ENCODE measurements at places on chromosomes 16 and 17.

GRCh38 chr16:85707528-85708095 lies 18.9 kb upstream of the GINS2 start:
- no peak for ATAC-seq

DNA sequence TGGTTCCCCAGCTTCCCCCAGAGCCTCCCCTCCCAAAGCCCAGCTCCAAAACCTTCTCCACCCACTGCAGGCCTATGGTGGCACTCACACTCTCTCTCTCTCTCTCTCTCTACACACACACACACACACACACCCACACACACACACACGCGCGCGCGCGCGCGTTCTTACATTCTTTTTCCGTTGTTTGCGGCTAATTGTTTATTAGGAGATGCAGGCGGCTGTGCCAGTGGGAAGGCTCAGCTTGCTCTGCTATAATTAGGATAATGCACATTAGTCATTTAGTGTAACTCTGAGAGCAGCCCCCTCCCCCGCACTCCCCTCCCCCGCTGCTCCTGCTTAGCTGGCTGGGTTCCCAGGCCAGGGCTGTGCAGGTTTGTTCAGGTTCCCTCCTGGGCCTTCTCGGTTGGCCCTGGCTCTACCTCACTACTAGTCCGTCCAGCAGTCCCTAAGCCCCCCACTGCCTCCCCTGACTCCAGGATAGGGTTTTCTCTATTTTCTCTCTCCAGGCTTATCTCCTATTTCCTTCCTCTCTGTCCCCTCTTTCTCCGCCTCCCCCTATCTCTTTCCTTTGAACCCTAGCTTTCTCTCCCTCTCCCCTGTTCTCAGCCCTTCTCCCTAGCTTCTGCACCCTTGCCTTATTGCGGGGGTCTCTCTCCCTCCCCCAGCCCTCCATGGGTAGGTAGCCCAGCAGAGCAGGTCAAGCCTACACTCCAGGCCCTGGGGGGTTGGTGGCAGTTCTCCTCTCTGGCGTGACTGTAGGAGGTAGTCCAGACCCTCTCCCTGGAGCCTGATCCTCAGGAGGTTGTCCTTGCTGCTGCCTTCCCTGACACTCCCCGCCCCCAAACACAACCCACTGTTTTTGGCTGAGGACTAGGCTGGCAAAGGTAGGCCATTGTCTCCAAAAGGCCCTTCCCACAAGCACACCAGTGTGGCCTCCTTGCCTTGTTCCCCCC lies 34.0 kb downstream of the TMEM132E start:
- peak; percentile 33 for ATAC-seq

DNA sequence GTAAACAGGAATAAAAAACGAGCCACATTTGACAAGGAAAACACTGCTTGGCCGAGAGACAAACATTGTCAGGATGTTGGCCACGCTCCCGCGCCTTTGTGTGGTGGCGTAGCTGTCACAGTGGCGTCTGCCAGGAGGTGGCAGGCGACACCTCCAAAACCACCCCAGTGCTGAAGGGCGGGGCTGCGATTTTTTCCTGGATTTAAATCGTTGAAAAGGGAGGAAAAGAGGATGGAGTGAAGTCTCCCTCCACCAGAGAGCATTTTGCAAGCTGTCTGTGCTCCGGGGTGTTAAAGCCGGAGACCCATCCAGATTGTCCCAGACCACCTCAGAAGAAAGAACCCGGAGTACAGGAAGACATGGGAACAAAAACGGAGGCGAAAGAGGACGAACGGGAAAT lies 12.7 kb downstream of the MRM3 start:
- ATAC-seq, result peak; percentile 24

DNA sequence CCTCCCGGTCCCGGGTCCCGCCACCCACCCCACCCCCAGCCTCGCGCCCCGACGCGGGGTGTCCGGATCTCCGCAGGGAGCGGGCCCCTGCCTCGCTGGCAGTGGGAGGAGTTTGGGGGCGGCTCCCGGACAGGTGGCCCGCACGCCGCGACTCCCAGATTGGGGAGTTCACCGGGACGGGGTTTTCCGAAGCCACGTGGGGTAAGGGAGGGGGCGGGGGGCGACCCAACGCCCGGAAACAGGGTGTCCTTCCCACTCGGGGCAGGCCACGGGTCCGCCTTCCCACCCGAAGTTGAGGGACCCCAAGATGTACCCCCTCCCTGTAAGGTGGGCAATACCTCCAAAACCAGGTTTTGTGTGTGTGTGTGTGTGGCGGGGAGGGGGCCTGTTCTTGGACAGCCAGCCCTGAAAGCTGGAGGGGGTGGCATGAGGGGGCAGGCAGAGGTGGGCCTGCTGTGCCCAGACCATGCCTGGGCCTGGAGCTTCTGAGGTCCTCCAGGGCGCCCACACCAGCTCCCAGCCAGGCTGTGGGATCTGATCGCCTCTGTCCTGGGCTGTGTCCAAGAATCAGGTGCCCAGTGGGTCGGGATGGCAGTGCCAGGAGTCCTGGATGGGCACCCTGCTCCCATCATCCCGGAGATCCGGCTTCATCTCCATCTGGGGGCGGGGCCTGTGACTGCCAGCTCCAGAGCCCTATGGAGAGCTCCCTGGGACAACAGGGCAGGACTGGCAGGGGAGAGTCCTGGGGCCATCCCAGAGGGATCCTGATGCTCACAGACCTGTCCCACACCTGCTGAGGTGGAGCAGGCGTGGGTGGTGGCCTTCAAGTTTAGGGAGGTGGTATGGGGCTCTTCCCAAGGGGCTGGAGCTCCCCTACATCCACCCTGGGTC lies 767 bp downstream of the SYNGR2 start:
- ATAC-seq, result peak; percentile 27

DNA sequence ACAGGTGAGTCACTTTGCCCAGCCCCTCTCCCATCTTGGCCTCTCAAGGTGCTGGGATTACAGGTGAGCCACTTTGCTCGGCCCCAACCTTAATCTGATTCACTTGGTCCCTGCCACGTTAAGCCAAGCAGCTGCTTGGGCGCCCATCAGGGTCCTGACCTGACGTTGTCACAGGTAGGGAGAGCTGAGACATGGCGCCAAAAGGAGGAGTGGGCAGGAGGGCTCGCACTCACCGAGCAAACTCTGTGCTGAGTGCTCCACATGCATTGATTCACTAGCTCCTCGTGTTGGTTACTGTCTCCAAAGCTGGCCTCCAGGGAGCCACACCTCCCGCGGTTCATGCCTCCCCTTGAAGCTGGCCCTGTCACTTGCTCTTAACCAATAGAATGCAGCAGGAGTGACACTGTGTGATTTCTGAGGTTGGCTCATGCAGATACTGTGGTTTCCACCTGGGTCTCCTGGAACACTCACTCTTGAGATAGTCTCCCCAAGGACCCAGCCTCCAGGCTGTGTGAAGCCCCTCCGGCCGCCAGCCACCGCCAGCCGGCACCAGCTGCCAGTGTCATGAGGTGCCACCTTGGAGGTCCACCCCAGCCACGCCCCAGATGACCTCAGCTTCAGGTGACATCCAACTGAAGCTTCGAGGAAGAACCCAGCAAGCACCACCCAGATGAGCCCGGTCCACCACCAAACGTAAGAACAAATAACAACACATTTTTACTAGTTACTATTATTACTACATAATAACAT lies 223.0 kb downstream of the GSG1L start:
- no peak for ATAC-seq

- peak; percentile 34 for ATAC-seq
Observed at GRCh38 chr16:1938316-1938715, 4.7 kb downstream of the MSRB1 start.

DNA sequence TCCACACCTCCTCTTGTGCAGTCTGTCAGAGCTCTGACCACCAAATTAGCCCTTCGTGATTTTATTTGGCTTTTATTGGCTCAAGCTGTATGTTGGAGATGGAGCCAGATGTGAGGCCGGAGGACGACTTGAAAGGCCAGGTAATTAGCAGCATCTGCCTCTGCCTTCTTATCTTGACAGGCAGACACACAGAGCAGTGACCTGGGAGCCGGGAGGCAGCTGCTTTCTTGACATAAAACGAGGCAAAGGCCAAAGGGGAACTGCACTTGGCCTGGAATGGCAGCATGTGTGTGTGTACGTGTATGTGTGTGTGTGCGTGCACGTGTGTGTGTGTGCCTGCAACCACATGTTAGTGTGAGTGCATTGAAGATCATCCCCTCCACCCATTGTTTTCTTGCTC lies 56.9 kb upstream of the BRD7 start:
- no peak for ATAC-seq

DNA sequence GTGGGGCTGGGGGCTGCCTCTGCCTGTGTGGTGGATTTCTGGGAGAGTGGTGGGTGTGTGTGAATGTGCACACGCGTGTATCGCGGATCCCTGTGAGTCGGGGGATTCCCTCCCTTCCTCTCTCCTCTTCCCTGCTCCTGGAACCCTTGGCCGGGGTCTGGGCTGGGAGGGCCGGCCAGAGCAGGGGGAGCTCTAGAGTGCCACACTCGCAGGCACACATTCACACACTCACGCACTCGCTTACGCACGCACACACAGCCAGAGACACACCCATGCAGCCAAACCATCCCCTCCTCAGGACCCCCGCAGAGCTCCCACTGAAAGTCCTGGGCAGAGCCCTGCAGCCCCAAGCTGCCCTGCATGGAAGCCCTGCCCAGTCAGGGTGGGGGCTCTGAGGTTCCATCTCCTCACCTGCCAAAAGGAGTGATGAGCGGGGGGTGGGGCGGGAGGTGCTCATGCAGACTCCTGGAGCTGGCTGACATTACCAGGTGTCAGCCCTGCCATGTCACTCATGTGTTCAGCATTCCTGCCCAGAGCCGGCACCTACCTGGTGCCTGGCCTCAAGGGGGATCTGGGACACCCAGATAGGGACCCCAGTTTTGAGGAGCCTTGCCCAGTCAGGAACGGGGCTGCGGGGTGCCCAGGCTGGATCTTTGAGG lies 1.9 kb downstream of the NECAB2 start:
- ATAC-seq, result no peak

DNA sequence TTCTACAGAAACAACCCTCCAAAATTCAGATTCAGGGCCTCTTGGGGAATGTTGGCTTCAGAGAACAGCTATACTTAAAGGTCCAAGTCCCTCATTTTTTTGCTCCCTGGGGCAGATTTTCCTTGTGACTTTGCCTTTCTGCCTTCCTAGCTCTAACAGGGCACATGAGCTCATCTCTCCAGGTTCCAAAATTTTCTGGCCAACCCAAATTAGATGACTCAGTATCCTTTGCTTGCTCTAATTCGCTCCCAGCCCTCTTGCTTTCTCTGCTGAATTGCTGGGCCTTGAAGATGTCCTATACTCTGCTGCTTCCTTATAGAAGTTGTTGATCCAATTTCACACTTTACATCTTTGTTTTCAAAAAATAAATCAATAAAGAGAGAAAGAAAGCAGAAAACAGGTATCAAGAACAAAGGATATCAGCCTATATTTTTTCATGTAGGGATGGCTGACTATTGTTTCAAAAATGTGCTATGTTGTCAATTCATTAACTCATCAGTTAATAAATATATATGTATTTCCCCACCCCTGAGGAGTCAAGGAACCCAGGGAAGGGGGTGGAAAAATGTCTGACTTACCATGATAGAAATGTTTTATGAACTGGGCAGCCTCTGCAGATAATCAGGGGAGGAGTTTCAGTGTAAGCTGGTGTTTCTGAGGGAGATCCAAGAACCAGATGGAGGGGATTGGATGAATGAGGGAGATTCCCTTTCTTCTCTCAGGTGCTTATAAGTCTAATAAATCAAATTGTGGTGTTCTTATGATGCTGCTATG lies 1.0 kb upstream of the KRTAP4-2 start:
- ATAC-seq, result no peak

DNA sequence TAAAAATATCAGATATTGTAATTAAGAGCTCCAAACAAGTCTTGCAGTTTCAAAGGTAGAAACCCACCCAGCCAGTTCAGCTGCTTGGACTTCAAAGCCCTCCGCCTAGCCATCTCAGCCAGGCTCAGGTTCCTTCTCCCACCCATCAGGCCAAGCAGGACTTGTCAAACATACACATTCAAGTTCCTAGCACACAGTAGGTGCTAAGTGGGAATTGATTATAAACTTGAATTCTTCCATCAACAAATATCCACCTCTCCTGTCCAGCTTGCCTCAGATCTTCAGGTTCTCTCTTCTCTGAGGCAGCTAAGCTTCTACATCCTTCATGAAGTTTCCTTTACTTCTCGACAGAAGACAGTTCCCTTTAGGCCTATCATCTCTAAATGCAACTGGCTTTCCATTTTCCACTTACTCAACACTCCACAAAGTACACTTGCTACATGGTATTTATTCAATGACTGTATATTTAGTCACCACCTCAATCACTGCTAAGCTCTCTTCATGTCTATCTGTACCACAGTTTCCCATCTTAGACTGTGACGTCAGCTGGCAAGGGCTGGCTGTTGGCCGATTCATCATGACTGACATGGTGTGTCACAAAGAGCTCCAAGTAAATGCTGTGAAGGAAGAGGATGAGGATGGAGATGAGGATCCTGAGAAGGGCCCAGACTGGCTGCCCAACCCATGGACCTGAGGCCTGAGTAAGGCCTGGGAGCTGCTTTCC lies 13.3 kb upstream of the COG7 start:
- peak; percentile 94 for ATAC-seq

GRCh38 chr17:57899391-57899790 lies 49.5 kb upstream of the MRPS23 start:
- peak; percentile 62 for ATAC-seq

DNA sequence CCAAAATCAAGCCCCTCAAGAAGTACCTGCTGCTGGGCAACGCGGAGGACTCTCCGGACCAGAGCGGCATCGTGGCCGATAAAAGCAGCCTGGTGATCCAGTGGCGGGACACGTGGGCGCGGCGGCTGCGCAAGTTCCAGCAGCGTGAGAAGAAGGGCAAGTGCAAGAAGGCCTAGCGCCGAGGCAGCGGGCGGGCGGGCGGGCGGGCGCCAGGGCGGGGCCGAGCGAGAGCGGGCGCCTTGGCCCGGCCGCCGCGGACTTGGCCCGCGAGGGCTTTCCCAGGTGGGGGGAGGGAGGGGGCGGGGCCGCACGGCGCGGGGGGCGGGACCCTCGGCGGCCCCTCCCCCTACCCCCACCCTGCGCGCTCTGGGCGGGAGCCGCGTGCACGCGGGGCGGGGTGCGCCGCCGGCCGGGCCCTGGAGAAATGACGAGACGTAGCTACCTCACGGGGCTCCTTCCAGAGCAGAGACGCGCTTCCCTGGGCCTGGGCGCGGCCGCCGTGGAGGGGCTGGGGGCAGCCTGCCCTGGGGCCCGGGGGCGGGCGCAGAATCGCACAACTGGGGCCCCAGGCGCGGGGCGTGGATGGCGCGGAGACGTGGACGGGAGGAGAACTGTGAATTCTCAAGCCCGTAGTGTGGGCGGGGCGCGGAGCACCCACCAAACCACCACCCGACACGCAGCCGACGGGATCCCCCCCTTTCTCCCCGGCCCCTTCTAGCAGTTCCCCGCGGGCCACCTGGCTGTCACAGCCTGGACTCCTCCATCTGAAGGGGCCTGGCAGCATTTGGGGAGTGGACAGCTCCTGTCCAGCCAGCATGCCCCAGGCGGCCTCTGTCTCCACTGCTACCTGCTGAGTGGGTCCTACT lies 218.7 kb downstream of the NTN1 start:
- peak; percentile 90 for ATAC-seq
